Activated CD8-positive, alpha-beta memory T cell treated with anti-CD3 and anti-CD28 coated beads for 24 hours (primary cell): ENCODE measurements at places on chromosomes 16 and 17.

DNA sequence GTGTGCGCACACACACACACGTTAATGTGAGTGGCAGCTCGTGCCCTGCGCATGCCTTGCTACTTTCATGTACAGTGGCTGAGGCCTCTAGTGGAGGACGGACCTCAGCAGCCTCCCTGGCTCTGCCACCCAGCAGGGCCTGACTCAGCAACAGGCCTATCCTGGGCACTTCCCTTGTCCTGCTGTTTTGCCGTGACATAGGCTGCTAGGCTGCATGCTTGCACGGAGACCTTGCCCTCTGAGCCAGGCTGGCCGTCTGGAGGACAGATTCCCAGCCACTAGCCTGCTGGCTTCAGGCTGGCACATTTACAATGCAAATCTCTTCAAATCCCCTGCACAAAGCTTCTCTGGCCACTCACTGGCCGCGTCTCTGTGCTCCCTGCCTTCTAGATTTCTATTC, 9.5 kb downstream of the RNF213 start:
- no peak for DNase-seq

- DNase-seq = no peak
Observed at GRCh38 chr16:2825049-2825742, 4.9 kb upstream of the ZG16B start.

DNA sequence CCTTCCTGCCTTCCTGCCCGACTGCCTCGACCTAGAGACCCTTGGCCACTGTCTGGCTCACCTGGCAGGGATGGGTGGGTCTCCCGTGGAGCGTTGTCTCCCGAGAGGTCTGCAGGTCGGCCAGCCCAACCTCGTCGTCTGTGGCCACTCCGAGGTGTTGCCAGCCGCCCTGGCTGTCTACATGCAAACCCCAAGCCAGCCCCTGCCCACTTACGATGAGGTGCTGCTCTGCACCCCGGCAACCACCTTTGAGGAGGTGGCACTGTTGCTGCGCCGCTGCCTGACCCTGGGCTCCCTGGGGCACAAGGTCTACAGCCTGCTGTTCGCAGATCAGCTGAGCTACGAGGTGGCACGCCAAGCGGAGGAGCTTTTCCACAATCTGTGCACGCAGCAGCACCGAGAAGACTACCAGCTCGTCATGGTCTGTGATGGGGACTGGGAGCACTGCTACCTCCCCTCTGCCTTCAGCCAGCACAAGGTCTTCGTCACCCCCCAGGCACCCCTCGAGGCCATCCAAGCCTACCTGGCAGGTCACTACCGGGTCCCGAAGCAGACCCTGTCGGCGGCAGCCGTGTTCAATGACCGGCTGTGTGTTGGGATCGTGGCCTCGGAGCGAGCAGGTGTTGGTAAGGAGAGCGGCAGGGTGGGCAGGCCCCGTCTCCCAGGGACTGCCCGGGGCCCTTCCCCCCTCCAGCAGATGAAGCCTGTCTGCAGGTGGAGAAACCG, 75.1 kb upstream of the ENDOV start:
- no peak for DNase-seq

- DNase-seq = no peak
Observed at GRCh38 chr17:81053041-81053970, 18.4 kb downstream of the BAIAP2 start.

- no peak for DNase-seq
Observed at GRCh38 chr17:20995873-20996723, 46.7 kb downstream of the USP22 start.

DNA sequence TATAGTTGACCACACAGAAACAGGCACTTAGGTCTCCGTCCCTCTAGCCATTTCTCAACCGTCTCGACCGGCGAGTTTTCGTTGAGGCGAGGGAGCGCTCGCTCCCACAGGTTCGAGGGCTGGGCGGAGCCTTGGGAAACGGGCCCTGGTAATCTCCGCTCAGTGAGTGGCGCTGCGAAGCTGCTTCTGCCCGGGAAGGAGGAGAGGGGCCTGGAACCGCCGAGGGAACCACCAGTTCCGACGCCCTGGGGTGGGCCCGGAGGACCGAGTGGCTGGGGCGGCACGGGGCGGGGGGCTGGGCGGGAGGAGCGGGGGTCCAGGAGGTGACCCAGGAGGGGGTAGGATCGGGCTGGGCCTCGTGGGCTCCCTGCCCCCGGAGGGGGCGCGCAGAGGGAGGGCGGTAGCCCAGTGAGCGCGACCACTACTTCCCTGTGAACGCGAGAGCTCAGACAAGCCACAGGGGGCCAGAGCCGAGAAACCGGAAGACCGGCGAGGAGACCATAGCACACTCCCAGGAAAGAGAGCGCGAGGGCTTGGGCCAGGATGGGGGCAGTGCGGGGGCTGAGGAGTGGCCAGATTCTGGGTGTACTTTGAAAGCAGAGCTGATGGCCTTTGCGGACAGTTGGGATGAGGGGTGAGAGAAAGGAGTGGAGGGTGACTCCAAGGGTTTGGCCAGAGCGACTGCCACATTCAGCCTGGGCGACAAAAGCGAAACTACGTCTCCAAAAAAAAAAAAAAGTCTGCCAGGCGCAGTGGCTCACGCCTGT, 29.9 kb upstream of the ARL4D start:
- DNase-seq = peak; percentile 87

GRCh38 chr16:56415875-56416274, 9.5 kb downstream of the AMFR start:
- no peak for DNase-seq

DNA sequence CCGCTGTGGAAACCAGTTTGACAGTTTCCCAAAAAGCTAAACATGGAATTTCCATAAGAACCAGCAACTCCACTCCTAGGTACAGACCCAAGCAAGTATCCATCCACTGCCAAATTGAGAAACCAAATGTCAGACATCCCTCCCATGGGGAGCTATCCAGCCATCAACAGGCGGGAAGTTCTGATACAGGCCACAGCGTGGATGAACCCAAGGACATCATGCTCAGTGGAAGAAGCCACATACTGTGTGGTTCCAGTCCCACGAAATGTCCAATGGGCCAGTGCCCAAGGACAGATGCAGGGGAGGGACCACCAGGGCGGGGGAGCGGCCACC, 12.6 kb upstream of the BAIAP2 start:
- DNase-seq = no peak

DNA sequence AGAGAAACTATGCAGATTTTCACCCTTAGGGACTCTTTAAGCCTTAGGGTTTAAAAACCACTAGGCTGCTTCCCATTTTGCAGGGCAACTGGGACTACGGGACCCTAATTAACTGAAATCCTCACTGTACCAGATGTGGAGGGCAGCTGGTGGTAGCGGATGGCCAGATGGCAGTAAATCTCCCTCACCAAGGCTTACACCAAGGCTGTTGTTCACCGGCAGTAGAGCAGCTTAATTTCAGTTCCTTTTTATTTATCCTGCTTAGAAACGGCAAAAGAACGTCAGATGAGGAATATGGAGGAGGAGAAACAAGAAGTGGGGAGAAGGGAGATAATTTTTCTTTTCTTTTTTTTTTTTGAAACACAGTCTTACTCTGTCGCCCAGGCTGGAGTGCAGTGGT, 6.5 kb downstream of the ABHD15 start:
- peak; percentile 48 for DNase-seq

DNA sequence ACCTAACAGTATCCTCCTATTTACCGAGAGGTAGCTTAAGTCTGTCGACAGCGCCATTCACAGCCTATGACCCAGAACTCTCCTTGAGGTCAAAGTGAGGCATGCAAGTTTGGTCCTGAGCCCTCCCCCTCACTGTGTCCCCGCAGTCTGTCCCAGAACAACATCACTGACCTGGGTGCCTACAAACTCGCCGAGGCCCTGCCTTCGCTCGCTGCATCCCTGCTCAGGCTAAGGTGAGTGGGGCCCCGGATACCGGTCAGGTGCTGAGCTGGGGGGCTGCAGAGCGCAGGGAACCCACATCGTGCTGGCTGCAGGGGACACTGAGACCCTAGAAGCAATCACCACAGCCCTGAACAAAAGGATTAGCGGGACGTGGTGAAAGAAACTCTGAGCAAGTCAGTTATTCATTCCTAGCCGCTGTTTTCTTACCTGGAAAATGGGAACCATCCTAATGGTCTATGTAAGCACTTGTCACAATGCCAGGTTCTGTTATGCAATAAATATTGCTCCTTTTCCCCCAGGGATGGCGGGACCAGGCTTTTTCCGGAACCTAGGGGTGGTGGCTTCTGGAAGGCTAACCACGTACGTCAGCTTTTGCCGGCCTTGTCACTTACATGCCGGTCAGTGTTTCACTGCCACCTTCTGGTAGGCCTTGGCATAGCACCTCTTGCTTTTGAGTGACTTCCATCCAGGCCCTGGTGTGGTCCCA, 23.8 kb downstream of the DEXI start:
- peak; percentile 96 for DNase-seq

DNA sequence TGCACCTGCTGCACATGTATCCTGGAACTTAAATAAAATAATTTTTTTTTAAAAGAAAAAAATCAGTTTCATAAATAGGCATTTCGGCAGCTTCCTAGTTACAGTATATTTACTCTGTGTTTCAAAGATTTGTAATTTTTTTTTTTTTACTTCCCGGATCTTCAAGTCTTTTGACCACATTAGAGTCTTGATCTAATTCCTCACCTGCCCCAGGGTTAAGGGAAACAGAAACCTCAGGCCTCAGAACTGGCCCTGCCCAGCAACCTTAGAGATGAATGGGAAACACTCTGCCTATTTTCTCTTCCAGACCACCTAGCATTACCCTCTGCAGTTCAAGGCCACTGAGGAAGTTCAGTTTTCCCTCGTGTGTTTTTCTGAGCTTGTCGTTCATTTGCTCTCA, 304.0 kb downstream of the MAF start:
- no peak for DNase-seq

DNA sequence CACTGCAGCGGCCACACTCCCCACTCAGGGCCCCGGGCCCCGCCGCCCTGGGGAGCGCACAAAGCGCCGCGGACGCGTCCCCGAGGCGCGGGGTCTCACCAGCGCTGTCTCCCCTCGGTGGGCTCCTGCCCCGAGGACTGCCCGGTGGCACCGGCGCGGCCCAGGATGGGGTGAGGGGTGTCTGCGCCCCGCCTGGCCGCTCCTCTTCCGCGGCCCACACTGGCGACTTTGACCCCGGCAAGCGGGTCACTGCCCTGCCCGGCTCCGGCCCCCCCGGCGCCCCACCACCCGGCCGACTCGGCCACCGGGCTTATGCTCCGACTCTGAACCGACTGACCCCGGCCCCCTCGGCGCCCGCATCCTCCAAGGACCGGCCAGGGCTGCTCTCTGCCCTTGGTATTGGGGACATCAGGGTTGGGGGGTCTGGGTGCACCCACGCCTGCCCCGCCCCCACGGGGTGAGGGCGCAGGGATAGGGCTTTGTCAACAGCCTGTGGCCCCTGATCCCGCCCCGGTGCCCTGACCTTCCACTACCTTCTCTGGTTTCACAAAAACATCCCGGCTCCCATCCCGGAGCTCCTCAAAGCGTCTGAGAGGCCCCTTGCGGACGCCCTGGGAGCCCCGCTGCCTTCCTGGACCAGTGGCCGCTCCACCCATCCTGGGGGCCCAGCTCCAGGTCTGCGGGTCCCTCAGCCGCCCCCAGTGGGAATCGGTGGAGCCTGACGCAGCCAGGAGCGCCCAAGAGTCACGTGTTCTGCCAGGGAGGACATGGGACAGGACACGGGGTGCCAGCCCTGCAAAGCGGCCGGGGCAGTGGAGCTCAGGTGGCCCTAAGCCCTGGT, 829 bp downstream of the GCGR start:
- no peak for DNase-seq

GRCh38 chr16:14628806-14629611, 1.1 kb downstream of the PARN start:
- DNase-seq = peak; percentile 32

GRCh38 chr17:1197379-1197778, 17.6 kb upstream of the ABR start:
- no peak for DNase-seq

- DNase-seq = no peak
Observed at GRCh38 chr16:79612207-79612606, 11.7 kb upstream of the MAF start.

- no peak for DNase-seq
Observed at GRCh38 chr17:78224231-78225087, 7.0 kb upstream of the TMEM235 start.

DNA sequence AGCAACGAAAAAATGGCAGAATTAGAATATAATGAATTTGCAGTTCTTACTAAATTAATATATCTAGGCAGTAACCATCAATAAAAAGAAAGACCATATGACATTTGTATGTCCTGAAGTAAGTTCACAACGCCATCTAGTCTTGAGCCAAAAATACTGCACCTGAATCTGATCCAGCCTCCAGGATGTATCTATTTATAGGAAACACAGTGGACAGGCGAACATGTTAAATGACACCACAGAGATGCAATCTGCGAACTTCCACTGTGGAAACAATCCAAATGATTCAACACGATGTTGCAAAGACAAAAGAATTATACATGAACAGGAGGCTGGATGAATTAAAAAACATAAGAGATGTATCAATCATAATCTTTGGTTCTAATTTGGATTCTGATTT, 197.6 kb downstream of the CDH13 start:
- no peak for DNase-seq

GRCh38 chr16:88508376-88508867, 55.3 kb downstream of the ZFPM1 start:
- DNase-seq = no peak

DNA sequence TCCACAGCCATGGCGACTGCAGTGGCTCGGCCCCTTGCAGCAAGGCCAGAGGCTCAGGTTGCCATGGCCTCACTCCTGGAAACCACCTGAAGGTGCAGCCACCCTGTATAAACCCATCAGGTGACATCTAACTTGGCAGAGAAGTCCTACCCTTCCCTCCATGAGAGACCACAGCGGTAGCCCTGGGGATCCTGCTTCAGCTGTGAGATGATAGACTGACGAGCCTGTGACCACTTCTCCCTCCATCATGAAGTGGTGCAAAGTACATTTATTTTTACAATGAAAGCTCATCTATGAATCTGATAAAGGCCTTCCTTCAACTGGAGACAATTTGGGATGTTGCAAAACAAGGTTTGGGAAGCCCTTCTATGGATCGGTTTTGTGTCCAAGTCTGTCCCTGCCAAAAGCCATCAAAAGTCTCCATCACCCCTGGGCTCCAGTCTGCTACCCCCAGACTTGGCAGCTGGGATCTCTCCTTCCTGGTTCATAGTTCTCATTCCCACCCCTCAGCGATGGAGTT, 1.8 kb downstream of the ZACN start:
- no peak for DNase-seq

DNA sequence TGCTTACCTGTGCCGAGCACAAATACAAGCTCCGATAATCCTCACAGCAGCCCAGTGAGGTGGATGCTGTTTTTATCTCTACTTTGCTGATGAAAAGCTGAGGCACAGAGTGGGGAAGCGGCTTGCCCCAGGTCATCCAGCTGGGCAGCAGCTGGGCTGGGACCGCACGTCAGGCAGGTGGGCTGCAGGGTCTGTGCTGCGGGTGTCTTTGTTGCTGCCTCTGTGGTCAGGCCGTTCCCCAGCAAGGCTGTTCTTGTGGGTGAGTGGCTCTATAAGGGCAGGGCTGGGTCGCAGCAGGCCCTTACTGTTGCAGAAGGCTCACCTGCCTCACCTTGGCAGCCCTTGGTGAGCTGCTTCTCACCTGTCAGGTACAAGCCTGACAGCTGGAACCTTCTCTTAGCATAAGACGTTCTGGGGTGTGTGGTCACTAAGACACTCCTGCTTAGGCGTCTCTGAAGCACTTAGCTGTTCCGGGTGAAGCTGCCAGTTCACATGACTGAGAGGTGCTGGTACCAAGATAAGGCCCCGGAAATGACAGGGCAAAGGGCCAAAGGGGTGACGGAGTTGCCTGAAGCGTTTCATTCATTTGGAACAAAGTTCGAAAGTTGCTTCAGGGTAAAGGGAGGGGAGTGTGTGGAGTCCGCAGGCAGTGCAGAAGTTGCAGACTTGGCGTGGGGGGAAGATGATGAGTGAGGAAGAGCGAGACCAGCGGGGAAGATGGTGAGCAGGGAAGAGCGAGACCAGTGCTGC, 17.4 kb downstream of the IRF8 start:
- DNase-seq = no peak
